ENCODE measurements at places on chromosomes 16 and 17.

GRCh38 chr17:66235377-66235994 is 6.3 kb upstream of the APOH start:
- no peak for DNase-seq

- DNase-seq, result peak; percentile 96
Observed at GRCh38 chr17:21042458-21043295, at the start of gene USP22. TSS of gene USP22 (minus strand) at chr17:21043011. CDS start at chr17:21042835, 176 bp downstream.

GRCh38 chr16:10756574-10756973 is 12.9 kb downstream of the NUBP1 start:
- DNase-seq, result no peak

DNA sequence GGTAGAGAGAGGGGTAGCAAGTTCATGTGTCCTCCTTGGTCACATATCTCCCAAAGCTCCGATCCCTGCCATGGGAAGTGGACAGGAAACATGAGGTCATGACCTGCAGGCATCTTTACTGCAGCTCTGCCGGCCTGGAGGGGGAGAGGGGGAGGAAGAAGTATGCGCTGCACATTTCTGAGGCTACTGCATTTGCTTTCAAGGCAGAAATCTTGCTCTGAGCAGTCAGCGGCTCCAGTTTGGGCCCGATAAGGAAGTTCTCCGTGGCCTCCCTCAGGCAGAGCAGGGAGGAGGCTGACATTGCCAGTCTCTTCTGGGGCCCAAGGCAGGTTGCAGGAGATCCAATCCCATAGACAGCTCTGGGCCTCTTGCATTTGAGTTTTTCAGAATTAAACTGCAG is 1.5 kb upstream of the NHERF1 start:
- no peak for DNase-seq

DNA sequence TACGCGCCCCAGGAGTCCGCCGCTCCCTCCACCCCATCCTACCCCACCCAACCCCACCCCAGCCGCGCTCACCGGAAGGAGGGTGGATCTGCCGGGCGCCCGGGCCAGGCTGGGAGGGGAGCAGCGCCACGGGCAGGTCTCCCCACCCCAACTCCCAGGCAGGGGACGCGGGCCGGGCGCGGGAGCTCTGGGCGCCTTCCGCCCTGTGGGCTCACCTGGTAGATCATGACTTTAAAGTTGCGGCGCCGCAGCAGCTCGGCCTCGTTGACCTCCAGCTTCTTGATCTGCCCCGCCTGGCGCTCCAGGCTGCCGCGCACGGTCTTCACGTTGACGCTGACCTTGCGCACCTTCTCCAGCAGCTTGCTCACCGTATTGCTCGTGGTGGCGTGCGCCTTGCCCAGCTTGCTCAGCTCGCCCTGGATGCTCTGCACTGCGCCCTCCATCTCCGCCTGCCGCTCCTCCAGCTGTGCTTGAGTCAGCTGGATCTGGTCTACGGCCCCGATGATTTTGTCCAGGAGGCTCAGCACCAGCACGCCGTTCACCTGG is 571 bp downstream of the CAVIN1 start:
- no peak for DNase-seq

GRCh38 chr17:48178317-48178716 is 70.8 kb downstream of the SNX11 start:
- no peak for DNase-seq

- no peak for DNase-seq
Observed at GRCh38 chr16:66544016-66544757, 5.7 kb downstream of the TK2 start.

- DNase-seq, result no peak
Observed at GRCh38 chr16:76164970-76165558, 112.1 kb upstream of the CNTNAP4 start.

DNA sequence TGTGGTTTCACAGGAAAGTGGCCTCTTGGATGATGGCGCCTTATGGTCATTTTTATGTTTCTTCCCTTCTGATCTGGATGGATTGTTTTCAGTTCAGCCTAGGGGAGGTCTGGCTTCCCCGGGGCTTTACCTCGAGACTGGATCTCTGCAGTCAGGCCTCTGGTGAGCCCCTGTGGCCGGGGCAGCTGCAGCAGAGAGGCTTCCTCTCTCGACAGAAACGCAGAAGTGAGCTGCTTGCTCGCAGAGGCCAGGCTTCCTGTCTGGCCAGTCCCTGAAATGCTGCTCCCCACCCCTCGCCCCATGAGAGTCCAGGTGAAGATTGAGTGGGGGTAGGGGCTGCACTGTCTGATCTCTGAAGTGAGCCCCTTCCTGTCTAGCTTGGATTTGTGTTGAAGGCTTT is 44.0 kb downstream of the PLCG2 start:
- DNase-seq, result no peak

Measured in neuronal stem cell (in vitro differentiated cells).